ENCODE measurements at places on chromosomes 4 and X.

GRCh38 chrX:28946846-28947245 is 359.6 kb downstream of the IL1RAPL1 start:
- DNase-seq = no peak

DNA sequence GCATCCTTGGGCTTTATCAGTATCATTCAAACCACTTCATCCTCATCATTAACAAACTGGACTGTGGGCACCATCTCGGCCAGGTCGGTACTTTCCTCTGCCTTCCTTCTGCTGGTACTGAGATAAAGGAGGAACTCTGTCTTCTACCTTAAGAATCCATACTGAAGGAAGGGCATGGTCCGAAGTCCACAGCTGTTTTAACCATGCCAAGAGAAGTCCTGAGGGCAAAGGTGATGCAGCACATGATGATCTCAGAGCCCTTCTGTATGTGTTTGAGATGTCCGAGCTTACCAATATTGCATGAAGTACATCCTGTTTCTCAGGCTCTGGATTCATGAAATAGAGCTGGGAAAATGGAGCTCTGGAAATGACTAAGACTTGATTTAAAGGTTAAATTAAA is 125.5 kb upstream of the STS start:
- no peak for DNase-seq

- no peak for DNase-seq
Measured at GRCh38 chrX:94695910-94696309, 1021.9 kb downstream of the FAM133A start.

DNA sequence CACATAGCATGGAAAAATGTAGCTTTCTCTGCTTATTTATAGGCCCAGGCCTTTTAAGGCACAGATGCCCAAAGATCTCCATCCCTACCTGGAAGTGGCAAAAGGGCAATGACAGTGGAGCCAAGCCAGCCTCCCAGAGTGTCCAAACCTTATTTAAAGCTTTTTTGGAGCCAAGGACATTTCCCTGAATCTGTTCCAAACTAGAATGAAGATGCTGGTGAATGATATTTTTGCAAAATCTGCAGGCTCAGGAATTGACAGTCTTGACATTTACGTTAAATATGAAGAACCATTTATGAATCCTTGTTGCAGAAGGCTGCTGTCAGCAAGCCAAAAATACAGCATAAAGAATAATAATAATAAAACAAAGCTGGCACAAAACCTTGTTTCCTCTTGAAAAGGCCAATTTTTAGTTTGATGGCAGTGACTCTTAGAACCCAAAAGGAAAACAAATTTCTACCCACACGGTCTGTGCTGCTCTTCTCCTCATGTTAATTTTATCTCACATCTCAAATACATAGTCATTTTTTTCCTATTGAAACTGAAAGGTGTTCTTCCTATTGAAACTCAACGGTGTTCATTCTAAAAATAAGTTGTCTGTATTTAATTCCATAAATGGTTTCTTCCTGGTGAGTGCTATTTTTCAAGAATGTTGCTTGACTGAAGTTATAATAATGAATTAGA is 206.3 kb upstream of the TBL1X start:
- DNase-seq = no peak

DNA sequence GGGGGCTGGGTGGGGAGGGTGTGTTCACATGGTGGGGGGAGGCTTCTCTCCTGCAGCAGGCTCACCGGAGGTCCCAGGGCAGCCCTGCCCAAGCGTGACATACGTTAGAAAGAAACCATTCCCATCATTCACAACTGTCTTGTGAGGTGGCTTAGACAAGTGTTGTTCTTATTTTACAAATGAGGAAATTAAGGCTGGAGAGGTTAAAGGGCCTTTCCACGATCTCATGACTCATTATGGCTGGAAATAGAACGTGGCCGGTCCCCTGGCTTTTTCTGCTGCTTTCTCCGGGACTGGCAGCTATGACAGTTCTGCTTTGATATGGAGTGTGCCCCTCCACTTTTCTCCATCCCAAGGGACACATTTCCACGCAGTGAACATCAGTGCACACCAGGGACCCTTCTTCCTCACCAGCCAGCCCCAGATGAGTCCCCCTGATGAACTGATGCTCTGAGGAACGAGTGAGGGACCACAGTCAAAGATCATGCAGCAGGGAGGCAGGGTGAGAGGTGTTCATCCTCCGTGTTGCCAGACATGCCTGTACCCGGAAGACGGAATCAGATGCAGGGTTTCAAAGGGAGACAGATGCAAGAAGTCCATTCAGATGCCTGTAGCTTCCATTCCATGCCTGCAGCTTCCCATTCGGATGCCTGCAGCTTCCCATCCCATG is 64.0 kb upstream of the ACSL1 start:
- DNase-seq = no peak

DNA sequence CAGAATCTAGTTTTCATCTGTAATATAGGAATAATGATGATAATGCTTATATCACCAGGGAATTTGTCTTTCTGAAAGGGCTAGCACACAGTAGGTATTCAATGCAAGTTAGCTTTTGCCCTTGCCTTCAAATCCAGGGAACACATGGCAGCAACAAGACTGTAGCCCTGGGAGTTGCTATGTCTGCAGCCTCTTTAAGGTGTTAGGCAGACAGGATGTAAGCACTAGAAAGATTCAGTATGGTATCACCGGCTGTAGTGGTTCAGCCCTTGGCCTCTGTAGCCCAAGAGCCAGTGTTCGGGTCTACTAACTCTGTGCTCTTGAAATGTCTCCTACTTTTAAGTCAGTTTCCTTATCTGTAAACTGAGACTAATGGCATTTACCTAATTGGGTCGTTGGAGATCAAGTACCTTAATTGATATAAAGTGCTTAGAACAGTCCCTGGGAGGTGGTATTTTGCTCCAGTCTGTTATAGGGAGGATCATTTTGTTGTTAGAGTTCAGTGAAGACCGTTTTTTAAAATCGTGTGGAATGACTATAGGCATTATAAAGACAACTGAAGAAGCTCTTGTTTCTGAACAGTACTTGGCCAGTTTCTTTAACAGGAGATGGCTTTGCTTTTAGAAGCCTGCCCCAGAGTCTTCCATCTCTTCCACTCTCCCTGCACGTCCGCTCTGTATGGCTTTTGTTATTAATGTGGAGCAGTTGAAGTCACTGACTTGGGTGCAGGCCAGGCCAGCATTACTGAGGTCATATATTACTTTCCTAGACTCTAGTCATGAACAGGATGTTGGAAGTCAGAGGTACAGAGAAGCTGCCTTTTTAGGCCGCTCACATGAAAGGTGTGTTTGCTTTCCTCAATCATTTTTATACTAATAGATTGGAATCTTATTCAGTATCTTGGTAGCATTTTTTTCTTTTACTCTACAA is 44.8 kb downstream of the GAB1 start:
- no peak for DNase-seq

- no peak for DNase-seq
Measured at GRCh38 chr4:52037689-52038102, 403 bp downstream of the SGCB start.

- no peak for DNase-seq
Measured at GRCh38 chr4:42653626-42654560, 3.0 kb downstream of the ATP8A1 start.

DNA sequence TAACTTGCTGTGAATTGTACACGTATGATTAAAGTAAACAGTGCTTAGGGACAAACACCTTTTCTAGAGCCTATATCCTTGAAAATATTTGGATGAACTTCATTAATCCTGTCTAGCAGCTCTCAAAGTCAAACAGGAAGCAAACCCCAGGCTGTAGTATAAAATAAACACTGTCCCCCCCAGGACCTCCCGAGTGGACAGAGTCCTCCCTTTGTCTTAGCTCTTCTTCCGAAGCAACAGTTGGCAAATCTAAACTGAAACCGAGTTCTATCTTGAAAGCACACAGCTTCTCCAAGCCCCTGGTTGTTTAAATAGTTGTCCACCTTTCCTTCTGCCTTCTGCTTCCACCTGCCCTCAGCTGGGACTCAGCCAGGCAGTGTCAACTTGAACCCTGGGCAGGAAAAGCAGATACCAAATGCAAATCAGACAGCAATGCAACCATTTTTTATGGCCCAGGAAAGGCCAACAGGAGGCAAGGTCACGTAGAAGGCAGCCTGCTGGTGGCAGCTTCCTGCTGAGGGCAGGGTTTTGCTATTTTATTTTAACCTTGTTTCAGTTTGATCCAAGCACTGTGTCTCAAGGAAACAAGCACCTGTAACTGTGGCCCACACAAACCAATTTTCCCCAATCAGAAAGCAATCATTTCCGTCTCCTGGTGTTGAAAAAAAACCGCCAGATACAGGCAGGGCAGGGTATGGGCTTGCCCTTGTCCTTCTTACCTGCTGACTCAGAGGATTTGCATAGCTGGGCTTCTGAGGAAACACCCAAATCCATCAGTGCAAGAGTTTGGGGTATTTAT is 110.3 kb upstream of the KIT start:
- DNase-seq = no peak

- DNase-seq = no peak
Measured at GRCh38 chr4:106256190-106256589, 59.8 kb downstream of the TBCK start.

GRCh38 chr4:15482842-15483241 is 13.2 kb downstream of the CC2D2A start:
- no peak for DNase-seq

DNA sequence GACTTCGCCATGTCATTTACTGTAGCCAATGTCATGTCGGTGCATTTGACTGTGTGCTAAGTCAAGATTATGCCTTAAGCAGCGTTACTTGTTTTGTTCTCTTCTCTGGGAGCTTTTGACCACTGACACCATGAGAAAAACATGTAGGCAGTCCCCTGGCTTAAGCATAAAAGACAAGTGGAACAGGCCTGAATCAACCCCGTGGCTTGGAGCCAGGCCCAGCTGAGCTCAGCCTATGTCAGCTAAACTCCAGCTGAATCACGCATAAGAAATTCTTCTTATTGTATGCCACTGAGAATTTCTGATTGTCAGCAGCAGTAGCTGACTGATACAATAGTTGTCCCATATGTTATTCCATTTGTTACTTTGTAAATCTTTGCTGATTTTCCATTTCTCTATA is 261.9 kb downstream of the CBLL2 start:
- no peak for DNase-seq

DNA sequence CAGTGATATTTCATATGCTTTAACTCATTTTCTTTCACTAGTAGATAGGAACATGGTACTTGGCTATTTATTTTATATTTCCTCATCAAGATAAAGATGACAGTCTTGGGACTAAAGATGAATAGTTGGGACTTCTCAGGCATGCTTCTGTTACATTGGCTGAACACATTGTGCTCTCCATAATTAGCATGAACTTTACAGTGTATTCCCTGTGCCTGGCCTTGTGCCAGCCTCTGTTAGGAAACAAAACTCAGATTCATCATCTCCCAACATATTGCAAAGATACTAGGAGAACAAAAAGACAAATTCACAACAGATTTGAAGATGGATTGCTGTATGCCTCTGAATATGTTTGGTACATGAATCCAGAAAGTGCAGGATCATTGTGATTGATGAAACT is 26.4 kb downstream of the GRIA2 start:
- no peak for DNase-seq

DNA sequence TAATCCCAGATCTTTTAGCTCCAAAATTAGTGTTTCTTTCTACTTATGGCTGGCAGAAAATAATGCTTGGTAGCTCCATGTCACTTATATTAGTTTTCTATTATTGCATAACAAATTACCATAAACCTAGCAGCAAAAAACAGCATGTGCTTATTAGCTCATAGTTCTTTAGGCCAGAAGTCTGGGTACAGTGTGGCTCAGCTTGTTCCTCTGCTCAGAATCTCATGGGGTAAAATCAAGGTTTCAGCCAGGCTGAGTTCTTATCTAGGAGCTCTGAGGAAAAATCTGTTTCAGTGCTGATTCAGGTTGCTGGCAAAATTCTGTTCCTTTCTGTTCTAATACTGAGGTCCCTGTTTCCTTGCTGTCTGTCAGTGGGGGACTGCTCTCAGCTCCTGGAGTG is 101.1 kb downstream of the CT47B1 start:
- no peak for DNase-seq

GRCh38 chr4:66539745-66540144 is 869.5 kb upstream of the EPHA5 start:
- no peak for DNase-seq

- no peak for DNase-seq
Measured at GRCh38 chr4:53461244-53461643, 83.8 kb downstream of the FIP1L1 start.

DNA sequence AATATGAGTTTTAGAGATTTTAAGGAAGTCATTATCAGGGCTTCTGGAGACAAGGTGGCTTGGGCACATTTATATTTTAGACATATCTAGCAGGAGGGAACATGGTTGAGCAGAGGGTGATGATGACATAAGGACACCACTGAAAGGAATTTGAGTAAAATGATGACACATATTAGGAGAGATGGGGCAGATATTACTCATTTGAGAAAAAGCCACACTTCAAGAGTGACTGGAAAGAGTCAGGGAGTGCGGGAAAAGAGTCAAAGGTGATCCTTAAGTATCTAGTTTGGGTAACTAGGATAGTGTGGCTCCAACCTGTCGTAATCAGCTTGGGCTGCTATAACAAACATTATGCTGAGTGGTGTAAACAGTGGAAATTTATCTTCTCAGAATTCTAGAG is 377.7 kb downstream of the PACRGL start:
- DNase-seq = no peak

DNA sequence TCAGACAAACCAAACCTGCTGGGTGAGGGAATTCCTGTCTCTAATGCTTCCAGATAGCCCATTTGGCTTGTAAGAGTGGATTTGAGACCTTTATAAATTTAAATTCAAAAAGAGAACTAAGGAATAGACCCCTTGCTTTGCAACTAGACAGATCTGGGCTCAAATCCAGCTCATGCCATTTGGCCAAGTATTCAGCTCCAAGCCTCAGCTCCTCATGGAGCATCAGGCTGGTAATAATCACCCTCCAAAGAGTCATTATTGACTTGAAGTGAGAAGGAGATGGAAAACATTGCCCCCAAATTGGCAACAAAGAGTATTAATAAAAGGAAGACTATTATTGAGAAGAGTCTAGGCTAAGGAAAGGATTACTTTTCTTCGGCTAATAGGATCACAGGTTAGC is 134.7 kb downstream of the PDE5A start:
- no peak for DNase-seq

- DNase-seq = no peak
Measured at GRCh38 chrX:12956704-12957534, 18.0 kb upstream of the TMSB4X start.

Measured in cortex of kidney (tissue), 1 donor.